ENCODE measurements at places on chromosomes 2 and 18. TPM values are rescaled to one million over a fixed set of nuclear protein-coding genes. Genes with fewer than 3 reads are reported as not detected.
A peak's percentile ranks its signal among the peaks of the same experiment; 100 is the strongest.

GRCh38 chr2:3535467-3535793 lies 16.1 kb upstream of the ADI1 start:
- peaks cover 5% of the 10 kb centered on the region for H3K4me1 ChIP-seq
- no peaks in the 10 kb centered on the region for H3K27me3 ChIP-seq
- H3K36me3 ChIP-seq = peaks cover 11% of the 10 kb centered on the region
- H3K4me3 ChIP-seq = peak overlapping the region; percentile 42
- peak overlapping the region; percentile 88 for H3K27ac ChIP-seq

GRCh38 chr2:222319586-222320435 lies 21.0 kb upstream of the PAX3 start:
- peaks cover 8% of the 10 kb centered on the region for H3K4me1 ChIP-seq
- H3K4me3 ChIP-seq = peak overlapping the region; percentile 40
- peak; percentile 43 for DNase-seq
- H3K27me3 ChIP-seq = peaks cover 62% of the 10 kb centered on the region
- H3K36me3 ChIP-seq = no peaks in the 10 kb centered on the region

DNA sequence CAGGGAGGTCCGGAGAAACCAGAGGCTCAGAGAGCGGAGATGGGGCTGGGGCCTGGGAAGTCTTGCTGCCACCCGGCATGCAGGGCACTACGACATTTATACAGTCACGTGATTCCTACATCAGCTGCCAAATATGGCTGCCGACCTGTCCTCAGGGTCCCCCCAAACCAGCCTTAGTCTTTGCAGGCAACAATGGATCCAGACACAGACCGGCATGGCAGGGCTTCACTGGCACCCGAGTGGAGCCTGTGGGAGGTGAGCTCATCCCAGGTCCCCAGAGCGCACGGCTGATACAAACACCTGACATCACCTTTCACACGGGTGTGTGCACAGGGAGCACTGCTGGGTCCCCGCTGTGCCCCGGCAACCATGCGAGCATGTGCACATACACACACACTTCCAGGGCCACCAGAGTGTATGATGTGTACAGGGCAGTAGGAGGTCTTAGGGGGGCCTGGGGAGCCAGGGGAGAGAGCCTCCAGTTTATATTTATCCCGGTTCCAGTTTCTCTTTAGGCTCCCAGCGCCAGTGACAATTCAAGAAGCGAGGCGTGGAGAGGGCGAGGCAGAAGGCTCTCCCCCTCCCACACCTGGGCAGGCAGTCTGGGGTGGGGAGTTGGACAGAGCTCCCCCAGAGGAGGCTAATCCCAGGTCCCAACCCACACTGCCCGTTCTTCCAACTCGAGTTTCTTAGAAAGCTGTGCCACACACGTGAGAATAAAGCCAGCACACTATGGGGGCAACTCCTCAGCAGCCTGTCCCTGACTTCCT lies 2.7 kb downstream of the SEMA4C start:
- H3K4me3 ChIP-seq = peak overlapping the region; percentile 78
- H3K4me1 ChIP-seq = peaks cover 23% of the 10 kb centered on the region
- peaks cover 44% of the 10 kb centered on the region for H3K36me3 ChIP-seq
- H3K27ac ChIP-seq = peak overlapping the region; percentile 71
- peak; percentile 44 for DNase-seq
- H3K27me3 ChIP-seq = no peaks in the 10 kb centered on the region

DNA sequence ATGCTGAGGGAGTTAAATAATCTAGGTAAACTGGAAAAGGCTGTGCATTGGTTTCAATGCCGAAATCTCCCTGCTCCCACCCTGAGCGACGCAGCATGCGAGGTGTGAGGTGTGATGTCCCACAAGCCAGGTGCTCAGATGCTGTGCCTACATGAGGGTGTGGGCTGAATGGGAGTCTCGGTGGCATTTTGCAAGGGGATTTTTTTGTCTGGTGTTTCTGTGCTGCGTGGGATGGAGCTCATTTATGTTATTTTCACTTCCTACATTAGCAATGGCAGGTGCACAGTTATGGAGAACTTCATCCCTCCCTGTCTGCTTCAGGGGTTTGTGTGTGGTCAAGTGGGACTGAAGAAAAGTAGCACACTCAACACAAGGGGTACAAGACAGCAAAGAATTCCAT lies 110.2 kb upstream of the CCDC68 start:
- no peak overlapping the region for H3K27ac ChIP-seq
- no peak for DNase-seq
- no peaks in the 10 kb centered on the region for H3K27me3 ChIP-seq
- H3K36me3 ChIP-seq = no peaks in the 10 kb centered on the region
- H3K4me3 ChIP-seq = no peak overlapping the region

PTH2R gene
- 0.46 TPM for polyA plus RNA-seq

DNA sequence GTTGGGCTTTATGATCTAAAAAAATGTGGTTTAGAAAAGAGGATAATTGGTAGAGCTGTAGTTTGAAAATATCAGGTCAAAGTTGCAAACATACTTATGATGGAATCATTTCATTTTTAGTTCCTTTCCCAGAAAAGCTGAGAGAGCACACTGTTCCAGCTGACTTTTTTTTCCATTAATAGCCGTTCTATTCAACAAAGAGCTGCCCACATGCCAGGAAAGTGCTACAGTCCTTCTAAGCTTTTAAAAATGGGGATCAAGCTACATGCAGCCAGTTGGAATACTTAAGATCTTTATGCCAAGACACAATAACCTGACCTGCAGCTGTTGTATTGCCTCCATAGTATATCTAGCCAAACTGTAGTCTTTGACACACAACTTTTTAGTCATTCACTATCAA lies 111.5 kb downstream of the GALNT3 start:
- H3K4me1 ChIP-seq = no peaks in the 10 kb centered on the region
- peaks cover 23% of the 10 kb centered on the region for H3K36me3 ChIP-seq
- DNase-seq = no peak
- no peak overlapping the region for H3K4me3 ChIP-seq
- no peaks in the 10 kb centered on the region for H3K27me3 ChIP-seq

Data from large intestine (tissue), 12 donors.